T-helper 2 cell treated with Interferon-gamma antibody and Interleukin-4, amounts not matched to agents 5 μg/mL and 100 μg/mL, for 36 hours (primary cell): ENCODE measurements at places on chromosomes 5 and 9.

GRCh38 chr5:159901772-159902171, 14.5 kb upstream of the ADRA1B start:
- DNase-seq: no peak

- no peak for DNase-seq
Measured at GRCh38 chr5:139475865-139476617, 5.2 kb downstream of the SMIM33 start.

DNA sequence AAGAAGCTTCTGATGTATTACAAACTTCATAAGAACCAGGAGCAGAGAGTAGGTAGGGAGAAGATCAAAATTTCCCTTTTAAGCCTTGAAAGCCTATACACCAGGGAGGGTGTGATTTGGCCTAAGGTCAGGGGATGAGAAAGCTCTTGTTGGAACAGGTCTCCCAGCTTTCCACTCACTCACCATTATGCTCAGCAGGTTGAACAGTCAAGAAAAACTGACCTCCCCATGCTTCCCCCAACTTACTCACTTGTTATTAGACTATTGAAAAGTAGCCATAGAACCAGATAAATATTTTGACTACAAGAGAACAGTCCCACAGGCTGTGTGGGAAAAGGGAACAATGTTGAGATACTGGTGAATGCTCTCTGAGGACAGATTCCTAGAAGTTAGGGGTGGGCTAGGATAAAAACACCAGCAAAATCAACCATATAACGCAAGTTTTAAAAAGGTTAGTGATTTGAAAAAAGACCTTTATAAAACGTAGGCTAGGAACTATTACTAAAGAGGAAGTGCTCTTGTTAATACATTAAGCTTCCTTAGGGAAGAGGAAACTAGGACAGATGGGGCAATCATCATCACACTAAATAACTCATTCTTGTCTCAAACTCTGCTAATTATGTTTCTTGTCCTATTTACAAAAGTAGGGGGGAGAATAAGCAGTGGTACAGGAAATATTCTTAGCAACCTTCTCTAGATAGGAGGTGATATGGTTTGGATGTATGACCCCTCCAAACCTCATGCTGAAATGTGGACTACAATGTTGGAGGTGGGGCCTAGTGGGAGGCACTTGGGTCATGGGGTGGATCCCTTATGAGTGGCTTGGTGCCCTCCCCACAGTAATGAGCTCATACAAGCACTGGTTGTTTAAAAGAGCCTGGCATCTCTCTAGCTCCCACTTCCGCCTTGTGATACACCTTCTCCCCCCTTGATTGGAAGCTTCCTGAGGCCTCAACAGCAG, 31.0 kb downstream of the PCDHGC5 start:
- no peak for DNase-seq

DNA sequence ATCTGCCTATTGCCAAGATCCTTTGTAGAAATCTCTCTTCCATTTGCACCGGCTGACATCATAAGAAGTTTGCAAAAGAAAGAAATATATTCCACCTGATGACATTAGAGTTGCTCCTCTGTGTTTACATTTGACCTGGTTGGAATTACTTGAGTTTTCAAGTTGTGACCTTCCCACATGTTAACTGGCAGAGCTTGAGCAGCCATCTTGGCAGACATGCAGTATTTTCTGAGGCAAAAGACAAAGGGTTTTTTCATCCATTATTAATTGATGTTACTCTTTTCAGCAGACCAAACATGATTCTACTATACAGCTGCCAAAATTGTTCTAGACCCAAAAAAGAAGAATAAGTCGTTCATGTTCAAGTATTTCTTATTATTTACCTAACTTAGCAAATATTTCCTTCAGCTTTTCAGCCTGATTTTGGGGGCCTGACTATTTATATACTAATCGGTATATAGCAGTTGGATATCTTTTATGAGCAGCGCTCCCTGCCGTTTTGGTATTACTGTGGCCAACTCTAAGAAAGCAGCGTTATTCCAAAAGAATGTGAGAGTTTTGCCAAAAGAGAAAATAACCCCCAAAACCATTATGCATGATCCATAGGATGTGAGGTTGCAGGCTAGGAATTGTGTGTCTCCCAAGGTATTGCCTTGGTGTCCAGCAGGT, 212.9 kb downstream of the PBX3 start:
- no peak for DNase-seq

DNA sequence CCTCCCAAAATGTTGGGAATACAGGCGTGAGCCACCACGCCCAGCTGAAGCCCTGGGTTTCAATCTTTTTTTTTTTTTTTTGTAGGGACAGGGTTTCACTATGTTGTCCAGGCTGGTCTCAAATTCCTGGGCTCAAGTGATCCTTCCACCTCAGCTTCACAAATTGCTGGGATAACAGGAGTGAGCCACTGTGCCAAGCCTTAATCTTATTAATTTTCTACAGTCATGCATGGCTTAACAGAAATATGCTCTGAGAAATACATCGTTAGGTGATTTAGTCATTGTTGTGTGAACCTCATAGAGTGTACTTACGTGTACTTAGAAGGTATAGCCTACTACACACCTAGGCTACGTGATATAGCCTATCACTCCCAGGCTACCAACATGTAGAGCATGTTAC, 31.0 kb downstream of the GLDC start:
- DNase-seq: no peak

GRCh38 chr5:165057145-165057544, 1551.7 kb downstream of the MAT2B start:
- DNase-seq: no peak

- no peak for DNase-seq
Measured at GRCh38 chr5:174755106-174755505, 30.7 kb downstream of the MSX2 start.

GRCh38 chr5:138468133-138468965, 3.1 kb downstream of the EGR1 start:
- no peak for DNase-seq
